ENCODE measurements at places on chromosomes 1 and 21. TPM values are rescaled to one million over a fixed set of nuclear protein-coding genes. Genes with fewer than 3 reads are reported as not detected.

DNA sequence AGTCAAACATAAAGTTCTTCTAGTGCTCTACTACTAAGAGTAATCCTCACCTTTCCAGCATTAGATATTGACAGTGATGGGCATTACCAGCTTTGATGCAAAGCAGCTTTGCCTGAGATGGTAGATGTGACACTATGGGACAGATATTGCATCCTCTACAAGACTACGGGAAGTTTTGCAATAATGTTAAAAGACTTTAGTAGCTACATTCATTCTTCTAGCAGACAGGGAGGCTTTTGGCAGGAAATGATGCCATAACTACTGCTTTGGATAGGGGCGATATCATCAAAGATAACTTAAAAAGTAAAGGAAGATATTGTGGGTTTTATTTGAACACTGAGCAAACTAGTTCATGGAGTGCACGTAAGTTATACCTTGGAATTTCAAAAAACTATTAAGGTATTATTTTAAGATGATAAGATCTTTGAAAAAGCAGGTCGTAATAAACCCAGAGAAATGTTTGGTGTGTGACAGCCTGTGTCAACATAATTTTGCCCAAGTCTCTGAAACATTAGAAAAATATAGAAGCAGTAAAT lies 368.3 kb upstream of the TMPRSS15 start:
- no peak for DNase-seq
- no peak overlapping the region for H3K27ac ChIP-seq
- H3K4me3 ChIP-seq = no peak overlapping the region
- H3K36me3 ChIP-seq = no peaks in the 10 kb centered on the region

The GLMN gene
- total RNA-seq = 6.6 TPM

The INTS7 gene
- total RNA-seq = 9.3 TPM

The NBPF10 gene
- total RNA-seq = 1.1 TPM

The TFF1 gene
- total RNA-seq = not detected

The CD53 gene
- 2.7 TPM for total RNA-seq

The FAM167B gene
- total RNA-seq = 4.4 TPM

Data from heart right ventricle (tissue), 16 donors.